ENCODE measurements at places on chromosomes 6 and 20. TPM values are rescaled to one million over a fixed set of nuclear protein-coding genes. Genes with fewer than 3 reads are reported as not detected.

GRCh38 chr20:46085179-46085851 lies 4.4 kb downstream of the NCOA5 start:
- H3K27me3 ChIP-seq, result no peaks in the 10 kb centered on the region
- H3K27ac ChIP-seq, result no peak overlapping the region
- H3K36me3 ChIP-seq, result peaks cover 7% of the 10 kb centered on the region
- DNase-seq, result no peak
- H3K4me1 ChIP-seq, result peaks cover 33% of the 10 kb centered on the region

- H3K27ac ChIP-seq, result no peak overlapping the region
- no peaks in the 10 kb centered on the region for H3K27me3 ChIP-seq
- no peak overlapping the region for H3K4me3 ChIP-seq
- peaks cover 31% of the 10 kb centered on the region for H3K4me1 ChIP-seq
- H3K36me3 ChIP-seq, result peaks cover 2% of the 10 kb centered on the region
These were observed 37.1 kb downstream of the HLA-F start for GRCh38 chr6:29760328-29760727.

DNA sequence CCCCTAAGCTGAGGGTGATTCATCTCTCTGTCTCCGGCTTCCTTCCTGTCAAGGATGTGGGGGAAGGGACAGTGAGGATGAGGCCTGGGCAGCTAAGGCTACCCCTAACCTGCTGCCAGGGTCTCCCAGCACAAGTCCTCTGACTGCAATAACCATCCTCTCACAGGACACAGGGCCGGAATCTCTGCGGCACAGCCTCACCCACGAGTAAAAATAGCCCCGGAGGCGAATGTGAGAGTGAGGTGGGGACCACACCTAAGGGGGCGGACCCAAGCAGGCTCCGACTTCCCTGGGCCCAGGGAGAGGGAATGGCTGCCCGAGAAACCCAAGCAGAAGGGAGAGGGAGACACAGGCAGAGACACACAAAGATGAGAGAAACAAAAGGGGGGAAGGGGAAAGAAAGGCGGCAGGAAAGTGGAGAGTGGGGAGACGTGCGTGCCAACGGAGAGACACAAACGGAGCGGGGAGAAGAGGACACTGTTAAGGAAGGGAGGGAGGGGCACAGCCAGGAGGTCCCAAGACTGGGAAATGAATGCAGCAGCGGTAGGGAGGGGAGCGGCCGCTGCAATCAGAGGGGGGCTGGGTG lies 1.4 kb downstream of the CLIC1 start:
- H3K27ac ChIP-seq, result peak overlapping the region; percentile 96
- H3K36me3 ChIP-seq, result peaks cover 58% of the 10 kb centered on the region
- H3K4me3 ChIP-seq, result peak overlapping the region; percentile 92
- DNase-seq, result peak; percentile 79
- H3K4me1 ChIP-seq, result peaks cover 75% of the 10 kb centered on the region
- no peaks in the 10 kb centered on the region for H3K27me3 ChIP-seq

The SCRT2 gene
- total RNA-seq, result not detected

DNA sequence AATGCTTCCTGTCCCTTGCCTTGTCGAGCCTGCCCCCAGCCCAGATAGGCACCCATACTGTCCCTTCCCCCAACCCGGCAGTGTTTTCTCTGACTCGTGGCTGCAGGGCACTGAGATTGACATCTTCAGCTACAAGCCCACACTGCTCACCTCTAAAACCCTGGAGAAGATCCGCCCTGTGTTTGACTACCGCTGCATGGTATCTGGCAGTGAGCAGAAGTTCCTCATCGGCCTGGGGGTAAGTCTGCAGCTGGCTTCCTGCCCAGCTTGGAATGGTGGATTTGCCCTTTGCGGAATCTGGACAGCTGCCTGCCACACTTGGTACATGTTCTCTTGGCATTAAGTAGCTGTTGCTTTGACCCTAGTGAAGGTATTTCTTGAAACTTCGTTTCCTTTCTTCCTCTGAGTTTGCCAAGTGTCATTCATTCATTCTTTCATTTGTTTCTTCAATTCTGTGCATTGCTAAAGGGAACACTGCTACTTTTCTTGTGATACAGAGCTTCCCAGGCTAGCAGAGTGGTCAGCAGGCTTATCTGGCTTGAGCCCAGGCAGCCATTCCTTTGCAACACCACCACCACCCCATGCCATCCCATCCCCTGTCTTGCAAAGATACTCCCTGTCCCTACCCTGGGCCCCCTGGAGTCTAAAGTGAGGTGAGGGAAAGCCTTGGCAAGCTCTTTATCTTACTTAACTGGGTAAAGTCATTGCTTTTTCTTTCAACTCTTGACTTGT lies 26.2 kb downstream of the CCDC167 start:
- peaks cover 68% of the 10 kb centered on the region for H3K36me3 ChIP-seq
- H3K27me3 ChIP-seq, result no peaks in the 10 kb centered on the region
- H3K4me1 ChIP-seq, result no peaks in the 10 kb centered on the region
- H3K27ac ChIP-seq, result no peak overlapping the region
- H3K4me3 ChIP-seq, result no peak overlapping the region
- DNase-seq, result no peak

DNA sequence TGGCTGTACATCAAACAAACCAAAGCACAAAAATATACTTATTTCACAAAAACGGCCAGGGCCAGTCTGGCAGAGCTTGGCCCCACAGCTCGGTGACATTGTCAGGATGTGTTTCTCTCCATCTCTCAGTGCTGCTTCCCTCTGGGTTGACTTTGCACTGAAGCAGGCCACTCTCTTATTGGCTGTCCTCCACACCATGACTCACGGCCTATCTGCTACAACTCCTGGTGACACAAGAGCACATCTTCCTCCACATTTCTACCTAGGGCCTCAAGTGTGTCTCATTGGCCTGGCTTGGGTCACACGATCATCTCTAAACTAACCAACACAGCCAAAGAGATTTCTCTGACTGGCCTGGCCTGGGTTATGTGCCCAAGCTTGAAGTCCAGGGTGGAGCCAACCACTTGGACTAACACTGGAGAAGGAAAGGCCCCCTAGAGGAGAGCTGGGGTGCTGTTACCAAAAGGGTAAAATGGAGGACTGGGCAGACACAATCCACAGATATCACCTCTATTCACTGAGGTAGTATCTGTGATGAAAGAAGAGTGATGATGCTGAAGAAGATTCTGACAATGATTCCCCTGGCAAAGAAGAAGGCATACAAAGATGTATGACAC lies 159.8 kb upstream of the TSHZ2 start:
- peaks cover 2% of the 10 kb centered on the region for H3K27me3 ChIP-seq
- DNase-seq, result no peak
- H3K4me3 ChIP-seq, result no peak overlapping the region

The ROS1 gene
- total RNA-seq, result not detected

- no peak overlapping the region for H3K4me3 ChIP-seq
- peaks cover 8% of the 10 kb centered on the region for H3K36me3 ChIP-seq
- no peak overlapping the region for H3K27ac ChIP-seq
- DNase-seq, result no peak
- H3K4me1 ChIP-seq, result peaks cover 20% of the 10 kb centered on the region
These were observed 21.6 kb downstream of the SPAG4 start for GRCh38 chr20:35637276-35637675.

DNA sequence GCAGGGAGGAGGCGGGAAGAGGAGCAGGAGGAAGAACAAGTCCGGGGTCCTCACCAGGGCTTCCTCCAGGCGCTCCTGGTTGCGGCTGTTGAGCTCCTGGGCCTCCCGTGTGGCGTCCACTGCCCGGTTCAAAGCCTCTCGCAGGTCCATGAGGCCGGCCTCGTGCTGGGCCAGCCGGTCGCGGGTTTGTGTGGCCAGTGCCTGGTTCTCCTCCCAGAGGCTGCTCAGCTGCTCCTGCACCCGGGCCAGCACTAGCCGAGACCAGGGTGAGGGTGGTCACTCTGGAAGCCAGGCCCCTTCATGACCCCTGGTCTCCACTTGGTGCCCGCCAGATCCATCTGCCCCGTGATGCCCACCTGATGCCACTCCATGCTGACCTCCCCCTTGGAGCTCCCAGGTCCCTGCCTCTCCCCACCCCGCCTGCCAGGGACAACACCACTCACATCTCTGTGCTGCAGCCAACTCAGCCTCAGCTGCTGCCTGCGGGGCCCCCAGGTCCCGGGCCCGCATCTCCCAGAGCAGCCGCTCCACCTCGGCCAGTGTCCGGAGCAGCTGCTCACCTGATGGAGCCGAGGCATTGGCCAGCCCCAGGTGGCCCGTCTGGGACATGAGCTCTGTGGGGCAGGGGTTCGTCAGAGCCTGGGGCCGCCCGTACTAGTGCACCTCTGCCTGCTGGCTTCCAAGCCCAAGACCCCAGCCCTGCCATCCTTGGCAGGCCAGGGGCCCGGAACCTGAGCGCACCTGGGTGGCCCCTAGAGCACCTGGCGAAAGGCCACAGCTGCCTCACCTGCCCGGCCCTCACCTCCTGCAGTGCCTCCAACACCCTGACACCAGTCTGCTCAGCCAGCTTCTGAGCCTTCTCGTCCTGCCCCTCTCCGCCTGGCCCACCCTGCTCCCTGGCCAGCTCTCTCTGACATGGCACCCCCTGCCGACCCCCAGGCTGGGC lies 15.9 kb downstream of the ADRM1 start:
- no peak overlapping the region for H3K27ac ChIP-seq
- no peak overlapping the region for H3K4me3 ChIP-seq

GRCh38 chr6:79604583-79605037 lies 26.5 kb upstream of the SH3BGRL2 start:
- DNase-seq, result no peak
- H3K27ac ChIP-seq, result no peak overlapping the region
- no peak overlapping the region for H3K4me3 ChIP-seq
- H3K36me3 ChIP-seq, result no peaks in the 10 kb centered on the region
- no peaks in the 10 kb centered on the region for H3K4me1 ChIP-seq
- peaks cover 4% of the 10 kb centered on the region for H3K27me3 ChIP-seq

The BANF2 gene
- not detected for total RNA-seq

DNA sequence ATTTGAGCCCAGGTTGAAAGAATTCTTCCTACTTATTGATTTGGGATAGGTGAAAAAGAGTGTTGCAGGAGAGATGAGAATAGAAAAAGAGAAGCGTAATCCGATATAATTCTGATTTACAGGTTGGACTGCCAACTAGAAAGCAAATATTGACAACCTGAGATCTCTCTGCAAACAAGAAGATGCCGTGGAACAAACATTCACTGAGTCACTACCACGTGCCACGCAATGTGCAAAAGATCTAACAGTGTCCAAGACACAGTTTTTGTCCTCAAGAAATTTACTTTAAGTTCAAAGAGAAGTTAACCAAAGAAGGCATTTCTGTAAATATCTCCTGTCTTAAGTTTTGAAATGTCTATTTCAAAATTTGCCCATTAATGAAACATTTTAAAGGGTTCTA lies 578.0 kb upstream of the ARID1B start:
- H3K36me3 ChIP-seq, result peaks cover 7% of the 10 kb centered on the region
- peaks cover 25% of the 10 kb centered on the region for H3K4me1 ChIP-seq
- H3K4me3 ChIP-seq, result no peak overlapping the region
- H3K27me3 ChIP-seq, result no peaks in the 10 kb centered on the region
- no peak for DNase-seq

The OTOR gene
- not detected for total RNA-seq

- no peaks in the 10 kb centered on the region for H3K27me3 ChIP-seq
- no peak overlapping the region for H3K27ac ChIP-seq
- no peak overlapping the region for H3K4me3 ChIP-seq
- H3K4me1 ChIP-seq, result no peaks in the 10 kb centered on the region
- no peak for DNase-seq
These were observed 104.0 kb upstream of the EPHA7 start for GRCh38 chr6:93523365-93523764.

The CALHM4 gene
- total RNA-seq, result not detected

DNA sequence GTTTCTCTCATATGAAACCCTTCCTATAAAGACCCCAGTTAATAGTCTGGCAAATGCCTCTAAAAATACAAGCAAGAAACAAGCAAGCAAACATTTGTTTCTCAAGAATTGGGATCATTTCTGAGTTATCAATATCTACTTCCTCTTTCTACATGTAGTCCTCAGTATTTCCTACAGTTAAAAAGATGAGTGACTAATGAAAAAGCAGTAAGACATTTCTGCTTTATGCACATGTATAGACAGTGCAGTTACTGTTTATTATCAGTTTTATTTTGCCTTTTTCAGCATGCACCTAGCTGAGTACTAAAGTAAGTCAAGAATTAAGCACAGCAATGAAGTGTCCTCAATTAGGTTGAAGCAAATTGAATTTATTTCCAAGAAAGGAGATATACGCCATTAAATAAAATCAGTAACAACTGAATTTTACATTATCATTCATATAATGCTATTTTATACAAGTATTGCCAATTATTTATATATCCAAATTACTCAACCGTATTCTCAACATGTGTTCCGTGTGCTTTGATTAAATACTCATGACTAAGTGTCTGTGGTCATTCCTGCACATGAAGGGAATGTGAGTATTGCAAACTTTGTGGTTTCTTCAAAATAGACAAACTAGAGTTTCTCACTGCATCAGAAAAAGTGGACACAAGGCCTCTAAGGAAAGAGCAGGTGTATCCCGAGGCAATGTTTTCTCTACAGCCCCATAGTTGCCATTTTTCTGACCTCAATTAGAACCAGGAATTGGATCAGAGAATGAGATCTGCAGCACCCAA lies 159.3 kb upstream of the MARCKS start:
- H3K27ac ChIP-seq, result no peak overlapping the region
- no peaks in the 10 kb centered on the region for H3K36me3 ChIP-seq
- no peak for DNase-seq
- H3K4me1 ChIP-seq, result no peaks in the 10 kb centered on the region
- H3K27me3 ChIP-seq, result no peaks in the 10 kb centered on the region

The ELOVL4 gene
- total RNA-seq, result 0.74 TPM

DNA sequence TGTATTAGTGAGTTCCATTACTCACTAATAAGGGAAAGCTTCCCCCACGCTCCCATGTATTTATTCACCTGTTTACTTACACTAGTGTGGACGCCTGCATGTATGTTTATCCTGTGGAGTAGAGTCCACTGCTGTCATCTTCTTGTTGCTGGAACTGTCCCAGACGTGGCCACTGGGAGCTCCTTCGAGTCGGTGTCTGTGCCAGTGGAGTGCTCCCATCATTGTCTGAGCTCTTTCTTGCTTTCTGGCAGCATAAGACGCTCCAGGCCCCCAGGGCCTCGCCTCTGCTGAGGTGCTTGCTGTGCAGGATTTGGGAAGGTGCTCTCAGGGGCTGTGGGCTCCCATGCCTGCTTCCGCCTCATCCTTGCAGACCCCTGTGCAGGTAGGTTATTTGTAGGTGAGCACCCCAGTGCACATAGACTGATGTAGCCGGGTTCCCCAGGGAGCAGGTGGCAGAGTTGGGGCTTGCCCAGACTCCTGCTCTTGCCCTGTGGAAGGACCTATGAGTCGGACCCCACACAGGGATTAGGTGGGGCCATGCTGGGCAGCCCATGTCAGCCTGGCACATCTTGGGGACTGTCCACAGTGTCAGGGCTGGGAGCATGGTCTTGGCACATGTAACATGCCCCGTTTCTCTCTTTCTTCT lies 16.6 kb downstream of the PHACTR3 start:
- no peak for DNase-seq
- no peak overlapping the region for H3K27ac ChIP-seq
- no peaks in the 10 kb centered on the region for H3K4me1 ChIP-seq
- peaks cover 7% of the 10 kb centered on the region for H3K27me3 ChIP-seq
- H3K4me3 ChIP-seq, result no peak overlapping the region

Measured in activated CD8-positive, alpha-beta T cell treated with anti-CD3 and anti-CD28 coated beads, Interleukin-2, amount 10 ng/mL, durations not matched to agents 7 days and 5 days (primary cell).